Prostate gland (tissue), 2 donors: ENCODE measurements at places on chromosomes 16 and 17. TPM values are rescaled to one million over a fixed set of nuclear protein-coding genes. Genes with fewer than 3 reads are reported as not detected.

DNA sequence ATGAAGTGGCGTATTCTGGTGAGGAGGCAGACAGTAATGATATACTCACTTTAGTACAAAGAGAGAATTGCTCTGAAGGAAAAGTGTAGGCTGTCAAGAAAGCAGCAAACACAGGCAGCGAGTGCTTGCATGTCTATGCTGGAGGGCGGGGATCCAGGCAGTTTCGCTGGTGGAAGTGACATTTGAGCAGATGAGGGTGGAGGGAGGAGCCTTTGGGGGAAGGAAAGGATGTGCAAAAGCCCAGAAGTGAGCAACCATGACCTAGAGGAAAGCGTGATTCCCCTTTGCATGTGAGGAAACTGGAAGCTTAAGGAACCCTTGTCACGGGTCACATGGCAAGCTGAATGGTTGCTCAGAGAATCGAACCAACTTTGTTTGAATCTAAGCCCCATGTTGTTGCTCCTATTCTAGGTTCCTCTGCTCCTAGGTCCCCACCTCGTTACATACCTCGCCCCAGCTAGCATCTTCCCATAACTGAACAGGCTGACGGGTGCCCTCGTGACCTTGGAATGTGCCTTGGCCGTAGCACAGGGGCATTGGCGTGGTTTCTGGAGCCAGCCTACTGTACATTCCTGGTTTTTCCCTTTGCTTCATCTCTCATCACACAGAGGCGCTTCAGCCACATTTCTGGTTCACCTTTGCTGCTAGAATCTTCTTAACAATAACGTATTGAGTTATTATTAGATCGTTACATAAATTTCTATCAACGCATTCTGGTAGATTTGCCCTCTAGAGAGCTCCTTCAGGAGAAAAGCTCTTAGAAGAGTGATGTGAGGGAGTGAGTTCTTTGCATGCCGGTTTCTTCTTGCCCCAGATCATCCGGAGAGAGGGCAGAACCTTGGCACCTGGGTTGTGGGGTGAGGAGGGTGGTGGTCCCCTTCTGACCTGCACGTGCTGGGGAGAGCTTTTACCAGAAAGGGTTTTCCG lies 191.8 kb downstream of the SNX29 start:
- no peak overlapping the region for H3K4me3 ChIP-seq
- H3K27me3 ChIP-seq: no peaks in the 10 kb centered on the region
- H3K4me1 ChIP-seq: no peaks in the 10 kb centered on the region
- no peak overlapping the region for H3K27ac ChIP-seq

GRCh38 chr16:88384222-88385111 lies 1.7 kb downstream of the ZNF469 start:
- peak overlapping the region; percentile 38 for H3K4me3 ChIP-seq
- H3K27me3 ChIP-seq: no peaks in the 10 kb centered on the region
- no peak for DNase-seq
- peaks cover 4% of the 10 kb centered on the region for H3K4me1 ChIP-seq

DNA sequence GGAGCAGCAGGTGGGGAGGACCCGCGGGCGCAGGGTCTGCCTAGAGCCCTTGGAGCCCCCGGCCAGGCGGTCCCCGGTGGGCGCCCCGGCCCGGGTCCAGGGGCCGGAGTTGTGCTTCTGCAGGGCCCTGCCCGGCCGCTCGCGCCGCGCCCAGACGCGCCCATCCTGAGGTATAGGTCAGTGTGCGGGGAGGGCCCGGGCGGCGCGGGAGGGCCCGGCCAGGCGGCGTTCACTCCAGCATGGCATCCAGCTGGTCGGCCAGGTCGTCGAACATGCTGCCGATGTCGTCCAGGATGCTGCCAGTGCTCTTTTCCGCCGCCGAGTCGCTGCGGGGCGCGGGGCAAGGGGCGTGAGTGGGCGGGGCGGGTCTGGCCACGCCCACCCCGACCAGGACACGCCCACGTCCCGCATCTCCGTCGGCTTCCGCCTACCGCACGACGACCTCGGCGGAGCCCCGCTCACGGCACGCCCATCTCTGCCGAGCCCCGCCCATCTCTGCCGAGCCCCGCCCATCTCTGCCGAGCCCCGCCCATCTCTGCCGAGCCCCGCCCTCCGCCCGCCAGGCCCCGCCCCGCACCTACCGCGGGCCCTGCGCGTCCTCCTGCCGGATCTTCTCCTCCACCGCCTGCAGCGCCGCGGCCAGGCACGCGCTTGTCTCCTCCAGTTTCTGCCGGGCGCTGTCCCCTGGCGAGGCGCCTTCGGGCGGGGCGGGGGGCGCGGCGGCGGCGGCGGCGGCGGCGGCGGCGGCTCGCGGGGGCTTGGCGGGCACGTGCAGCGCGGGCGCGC lies 17.9 kb downstream of the CASKIN1 start:
- no peak overlapping the region for H3K27ac ChIP-seq
- no peaks in the 10 kb centered on the region for H3K4me1 ChIP-seq
- no peaks in the 10 kb centered on the region for H3K27me3 ChIP-seq
- no peak for DNase-seq
- no peak overlapping the region for H3K4me3 ChIP-seq

- DNase-seq: no peak
- no peak overlapping the region for H3K4me3 ChIP-seq
- no peaks in the 10 kb centered on the region for H3K27me3 ChIP-seq
- H3K36me3 ChIP-seq: no peaks in the 10 kb centered on the region
- H3K4me1 ChIP-seq: no peaks in the 10 kb centered on the region
- no peak overlapping the region for H3K27ac ChIP-seq
These were observed 43.7 kb upstream of the METRNL start for GRCh38 chr17:83035722-83036121.

- H3K27me3 ChIP-seq: no peaks in the 10 kb centered on the region
- no peak for DNase-seq
- H3K4me1 ChIP-seq: no peaks in the 10 kb centered on the region
- H3K36me3 ChIP-seq: no peaks in the 10 kb centered on the region
- no peak overlapping the region for H3K4me3 ChIP-seq
These were observed 16.6 kb downstream of the CCL4 start for GRCh38 chr17:36120221-36120620.

GRCh38 chr17:6755731-6756184 lies at the start of gene XAF1:
XAF1 (plus strand) TSS chr17:6756046; CDS start chr17:6756079, 33 bp downstream.
- H3K4me3 ChIP-seq: peak within 1 kb of the TSS; percentile 33
- H3K27ac ChIP-seq: peak within 1 kb of the TSS; percentile 76
- no peaks in the 10 kb centered on the region for H3K4me1 ChIP-seq
- H3K27me3 ChIP-seq: no peaks in the 10 kb centered on the region
- DNase-seq: peak; percentile 25

- H3K27me3 ChIP-seq: no peaks in the 10 kb centered on the region
- DNase-seq: no peak
- H3K36me3 ChIP-seq: no peaks in the 10 kb centered on the region
These were observed 2.7 kb downstream of the ASGR2 start for GRCh38 chr17:7111784-7112509.

GRCh38 chr16:57534881-57535658 lies 1.3 kb downstream of the CCDC102A start:
- no peaks in the 10 kb centered on the region for H3K27me3 ChIP-seq
- no peak for DNase-seq
- H3K27ac ChIP-seq: peak overlapping the region; percentile 94
- peak overlapping the region; percentile 97 for H3K4me3 ChIP-seq
- peaks cover 18% of the 10 kb centered on the region for H3K4me1 ChIP-seq

DNA sequence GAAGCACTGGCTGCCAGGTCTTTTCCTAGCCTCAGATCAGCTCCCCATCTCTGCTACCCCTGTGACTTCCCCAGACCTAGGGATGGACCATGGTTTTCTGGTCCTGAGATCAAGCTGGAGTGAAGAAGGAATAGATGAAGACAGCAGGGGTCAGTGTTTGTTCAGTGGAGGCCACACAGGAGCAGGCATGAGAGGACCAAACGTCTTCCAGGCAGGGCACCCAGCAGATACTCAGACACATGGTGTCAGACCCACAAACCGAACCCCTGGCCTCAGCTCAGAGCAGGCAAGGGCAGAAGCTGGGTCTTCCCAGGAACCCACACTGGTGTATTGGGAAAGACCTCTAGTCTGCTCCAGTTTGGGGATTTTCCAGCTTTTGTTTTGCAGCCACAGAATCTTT lies 189.7 kb downstream of the IRX5 start:
- H3K4me3 ChIP-seq: no peak overlapping the region
- no peak overlapping the region for H3K27ac ChIP-seq
- H3K36me3 ChIP-seq: no peaks in the 10 kb centered on the region
- DNase-seq: no peak

- peaks cover 2% of the 10 kb centered on the region for H3K4me1 ChIP-seq
- no peak overlapping the region for H3K4me3 ChIP-seq
- no peak overlapping the region for H3K27ac ChIP-seq
- DNase-seq: no peak
- H3K36me3 ChIP-seq: no peaks in the 10 kb centered on the region
- H3K27me3 ChIP-seq: no peaks in the 10 kb centered on the region
These were observed 5.9 kb upstream of the CCDC57 start for GRCh38 chr17:82218349-82219075.

DNA sequence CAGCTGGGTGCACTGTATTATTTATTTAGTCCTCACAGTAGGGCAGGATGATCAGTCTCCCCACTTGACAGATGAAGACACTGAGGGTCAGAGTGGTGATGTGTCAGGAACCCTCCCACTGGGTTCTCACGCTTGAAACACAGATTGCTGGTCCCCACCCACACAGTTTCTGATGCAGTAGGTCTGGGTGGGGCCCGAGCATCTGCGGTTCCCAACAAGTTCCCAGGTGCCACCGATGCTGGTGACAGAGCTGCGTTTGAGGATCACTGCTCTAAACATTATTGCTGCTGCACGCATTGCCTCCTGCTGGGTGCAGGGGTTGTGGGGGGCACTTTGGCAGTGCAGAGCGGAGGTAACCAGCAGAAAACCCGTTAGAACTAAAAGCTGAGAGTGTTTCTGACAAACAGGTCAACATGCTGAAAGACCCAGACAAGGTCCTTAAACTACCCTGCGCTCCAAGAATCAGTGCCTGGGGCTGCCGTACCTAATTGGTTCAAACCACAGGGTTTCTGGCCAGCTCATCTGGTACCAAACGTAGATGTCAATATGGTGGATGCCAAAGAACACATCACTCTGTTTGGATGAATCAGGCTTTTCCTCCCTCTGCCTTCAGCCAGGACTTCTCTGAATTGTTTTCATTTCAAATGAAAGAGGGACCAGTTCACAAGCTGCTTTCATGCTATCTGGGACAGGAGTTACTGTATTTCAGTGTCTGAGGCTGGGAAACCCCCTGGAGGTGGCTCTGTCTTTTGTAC lies 76.0 kb downstream of the ABCC1 start:
- no peaks in the 10 kb centered on the region for H3K36me3 ChIP-seq
- H3K27me3 ChIP-seq: no peaks in the 10 kb centered on the region
- H3K4me1 ChIP-seq: peaks cover 20% of the 10 kb centered on the region

GRCh38 chr17:80817861-80818260 lies 173.8 kb upstream of the CHMP6 start:
- no peaks in the 10 kb centered on the region for H3K36me3 ChIP-seq
- DNase-seq: no peak
- no peaks in the 10 kb centered on the region for H3K4me1 ChIP-seq
- H3K27me3 ChIP-seq: no peaks in the 10 kb centered on the region

GRCh38 chr17:43841282-43841681 lies 5.7 kb upstream of the CD300LG start:
- H3K4me3 ChIP-seq: no peak overlapping the region
- DNase-seq: no peak
- H3K36me3 ChIP-seq: no peaks in the 10 kb centered on the region
- H3K4me1 ChIP-seq: no peaks in the 10 kb centered on the region
- H3K27me3 ChIP-seq: no peaks in the 10 kb centered on the region
- no peak overlapping the region for H3K27ac ChIP-seq

GRCh38 chr16:88967830-88968588 lies 9.0 kb downstream of the CBFA2T3 start:
- no peaks in the 10 kb centered on the region for H3K27me3 ChIP-seq
- no peak overlapping the region for H3K4me3 ChIP-seq
- H3K27ac ChIP-seq: no peak overlapping the region
- DNase-seq: no peak

DNA sequence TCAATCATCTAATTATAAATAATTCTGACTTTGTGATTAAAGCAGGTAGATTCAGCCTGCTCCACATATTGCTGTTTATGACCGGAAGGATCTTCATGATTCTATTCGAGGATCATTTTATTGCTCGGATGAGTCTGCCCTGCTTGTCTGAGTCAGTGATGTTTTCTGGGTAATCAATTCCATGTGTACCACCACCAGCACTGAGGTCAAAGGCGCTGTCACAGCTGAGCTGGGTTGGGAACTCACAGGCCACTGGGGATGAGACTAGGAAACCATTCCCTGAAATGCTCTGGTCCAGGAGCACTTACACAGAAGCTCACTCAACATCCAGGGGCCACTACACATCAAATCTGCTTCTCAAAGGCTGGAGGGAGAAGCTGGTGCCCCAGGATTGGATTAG lies 30.4 kb upstream of the ERN1 start:
- peaks cover 12% of the 10 kb centered on the region for H3K4me1 ChIP-seq
- no peak for DNase-seq
- no peak overlapping the region for H3K27ac ChIP-seq

DNA sequence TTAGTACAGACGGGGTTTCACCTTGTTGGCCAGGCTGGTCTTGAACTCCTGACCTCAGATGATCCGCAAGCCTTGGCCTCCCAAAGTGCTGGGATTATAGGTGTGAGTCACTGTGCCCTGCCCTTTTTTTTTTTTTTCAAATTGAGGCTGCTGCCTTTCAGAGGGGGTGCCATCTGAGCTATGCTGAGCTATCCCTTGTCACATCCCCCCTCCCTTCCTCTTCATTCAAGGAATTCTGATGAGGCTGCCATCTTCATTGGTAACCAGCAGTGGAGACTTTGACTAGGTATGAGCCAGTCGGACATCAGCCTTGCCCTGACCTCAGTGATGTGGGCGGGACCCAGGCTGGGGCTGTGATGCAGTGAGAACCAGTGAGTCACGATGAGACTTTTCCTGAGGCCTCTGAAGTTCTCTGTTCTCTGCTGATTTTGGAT lies 24.4 kb upstream of the GPT2 start:
- no peak for DNase-seq
- no peak overlapping the region for H3K4me3 ChIP-seq
- H3K4me1 ChIP-seq: no peaks in the 10 kb centered on the region

DNA sequence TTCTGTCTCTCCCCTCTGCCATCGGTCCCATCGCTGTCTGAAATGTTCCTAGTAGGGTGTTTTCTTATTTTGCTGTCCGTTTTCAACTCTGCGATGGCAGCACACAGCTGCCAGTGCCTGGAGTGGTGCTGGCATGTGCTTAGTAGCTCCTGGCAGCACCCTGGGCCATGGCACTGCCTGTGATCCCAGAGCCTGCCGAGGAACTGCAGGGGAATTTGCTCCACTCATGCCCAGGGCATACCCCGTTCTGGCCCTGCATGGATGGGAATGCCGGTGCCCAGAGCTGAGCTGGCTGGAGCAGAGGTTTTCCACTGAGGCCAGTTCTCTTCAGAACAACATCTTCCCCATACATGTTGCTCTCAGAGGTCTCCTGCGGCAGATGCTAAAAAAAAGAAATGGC lies 43.1 kb downstream of the GPT2 start:
- peaks cover 12% of the 10 kb centered on the region for H3K36me3 ChIP-seq
- peaks cover 14% of the 10 kb centered on the region for H3K4me1 ChIP-seq
- H3K4me3 ChIP-seq: no peak overlapping the region
- no peaks in the 10 kb centered on the region for H3K27me3 ChIP-seq
- DNase-seq: no peak

The CDRT15L2 gene
- not detected for total RNA-seq

The ALDH3A1 gene
- 12.8 TPM for total RNA-seq

The KRTAP2-1 gene
- not detected for total RNA-seq

The CCL3 gene
- total RNA-seq: not detected
